ENCODE measurements at places on chromosomes 1 and 21.

DNA sequence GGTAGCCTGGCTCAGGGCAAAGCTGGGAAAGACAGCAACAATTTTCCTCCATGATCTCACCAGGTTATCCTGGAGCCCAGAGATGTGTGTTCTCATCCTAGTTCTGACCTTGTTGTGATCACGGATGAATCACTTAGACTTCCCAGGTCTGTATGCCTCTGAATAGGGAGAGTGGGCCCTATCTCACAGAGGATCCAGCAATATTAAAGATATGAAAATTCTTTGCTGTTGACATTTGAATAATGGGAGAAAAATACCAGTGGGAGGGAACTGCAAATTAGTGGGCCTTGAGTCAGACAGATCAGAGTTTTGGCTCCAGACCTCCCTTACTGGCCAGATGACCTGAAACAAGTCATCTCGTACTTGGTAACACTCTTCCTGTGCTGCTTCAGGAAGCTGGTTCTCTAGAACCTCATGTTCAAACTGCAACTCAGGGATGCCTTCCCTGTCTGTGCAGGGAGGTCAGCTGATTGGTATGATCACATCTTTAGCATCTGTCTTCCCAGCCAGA, 32.8 kb upstream of the RNF19B start:
- no peak for DNase-seq

DNA sequence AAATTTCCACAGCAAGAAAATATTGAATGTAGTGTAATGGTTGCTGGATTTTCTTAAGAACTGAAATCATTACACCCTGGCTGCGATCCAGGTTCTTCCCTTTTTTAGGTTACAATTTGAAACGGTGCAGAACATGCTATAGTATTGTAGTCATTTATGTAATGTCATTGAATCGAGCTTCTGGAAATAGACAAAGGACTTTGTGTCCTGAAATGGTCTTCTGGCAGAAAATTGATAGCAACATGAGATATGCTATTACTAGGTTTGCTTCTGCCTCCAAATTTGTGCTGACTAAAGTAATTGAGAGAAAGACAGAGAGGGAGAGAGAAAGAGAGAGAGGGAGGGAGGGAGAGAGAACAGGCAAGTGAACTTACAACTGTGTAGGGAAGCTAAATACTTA, 146.2 kb upstream of the NFIA start:
- DNase-seq, result no peak

- DNase-seq, result no peak
Measured at GRCh38 chr1:65412984-65413375, 7.5 kb upstream of the LEPR start.

DNA sequence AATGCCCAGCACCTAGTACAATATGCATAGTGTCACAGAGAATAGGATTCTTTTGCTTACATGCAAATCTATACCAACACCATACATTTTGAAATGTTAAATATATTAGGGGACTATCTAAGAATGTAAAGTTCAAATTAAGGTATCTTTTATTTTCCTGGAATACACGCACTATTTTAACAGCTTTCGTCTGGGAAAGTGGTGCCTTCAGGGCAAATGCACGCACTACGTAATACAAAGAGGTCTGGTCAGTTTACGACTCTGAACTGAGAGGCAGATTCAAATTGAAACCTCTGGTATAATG, 931 bp downstream of the FUBP1 start:
- no peak for DNase-seq

DNA sequence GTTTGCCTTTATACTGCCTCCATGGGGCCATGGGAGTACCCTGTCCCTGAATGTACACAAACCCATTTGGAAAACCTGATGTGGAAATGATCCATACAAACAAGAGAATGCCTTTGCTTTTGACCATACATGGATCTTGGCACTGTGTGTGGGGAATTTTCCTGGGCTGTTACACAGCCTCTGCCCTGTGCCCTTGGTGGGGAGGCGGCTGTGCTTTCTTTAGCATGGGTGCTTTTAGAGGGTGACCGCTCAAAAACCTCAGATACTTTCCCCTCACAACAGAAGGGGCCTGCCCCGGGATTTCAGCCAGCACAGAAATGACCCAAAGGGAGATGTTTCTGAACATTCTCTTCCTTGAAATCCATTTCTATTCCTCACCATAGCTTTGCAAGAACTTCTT, 194.8 kb downstream of the LMO4 start:
- no peak for DNase-seq

DNA sequence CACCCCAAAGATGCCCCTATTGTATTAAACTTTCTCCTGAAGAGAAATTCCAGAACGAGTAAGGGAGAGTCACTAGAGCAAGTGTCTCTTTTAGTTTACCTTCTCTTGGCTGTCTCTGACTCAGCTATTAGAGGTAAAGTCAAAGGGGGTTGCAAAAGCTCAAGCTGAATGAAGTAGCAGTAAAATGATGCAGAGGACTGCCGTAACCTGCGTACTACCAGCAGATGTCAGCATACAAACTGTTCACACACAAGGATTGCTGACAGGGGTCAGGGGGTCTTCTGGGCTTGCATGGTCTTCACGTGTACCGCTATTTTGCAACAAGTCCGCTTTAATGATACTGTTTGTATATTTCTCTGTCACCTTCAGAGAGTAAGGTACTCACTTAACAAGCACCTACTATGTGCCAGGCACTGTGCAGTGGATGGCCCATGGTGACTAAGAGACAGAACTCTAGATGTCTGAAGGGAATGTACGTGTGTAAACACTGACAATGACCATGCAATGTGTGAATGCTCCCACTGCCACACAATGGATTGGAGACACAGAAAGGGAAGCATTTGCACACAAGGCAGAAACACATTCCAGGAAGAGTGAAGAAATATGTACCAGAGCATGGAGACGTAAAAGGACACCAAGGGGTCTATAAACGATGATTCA, 34.9 kb downstream of the CHML start:
- no peak for DNase-seq
